ENCODE measurements at places on chromosomes 11 and 22.

DNA sequence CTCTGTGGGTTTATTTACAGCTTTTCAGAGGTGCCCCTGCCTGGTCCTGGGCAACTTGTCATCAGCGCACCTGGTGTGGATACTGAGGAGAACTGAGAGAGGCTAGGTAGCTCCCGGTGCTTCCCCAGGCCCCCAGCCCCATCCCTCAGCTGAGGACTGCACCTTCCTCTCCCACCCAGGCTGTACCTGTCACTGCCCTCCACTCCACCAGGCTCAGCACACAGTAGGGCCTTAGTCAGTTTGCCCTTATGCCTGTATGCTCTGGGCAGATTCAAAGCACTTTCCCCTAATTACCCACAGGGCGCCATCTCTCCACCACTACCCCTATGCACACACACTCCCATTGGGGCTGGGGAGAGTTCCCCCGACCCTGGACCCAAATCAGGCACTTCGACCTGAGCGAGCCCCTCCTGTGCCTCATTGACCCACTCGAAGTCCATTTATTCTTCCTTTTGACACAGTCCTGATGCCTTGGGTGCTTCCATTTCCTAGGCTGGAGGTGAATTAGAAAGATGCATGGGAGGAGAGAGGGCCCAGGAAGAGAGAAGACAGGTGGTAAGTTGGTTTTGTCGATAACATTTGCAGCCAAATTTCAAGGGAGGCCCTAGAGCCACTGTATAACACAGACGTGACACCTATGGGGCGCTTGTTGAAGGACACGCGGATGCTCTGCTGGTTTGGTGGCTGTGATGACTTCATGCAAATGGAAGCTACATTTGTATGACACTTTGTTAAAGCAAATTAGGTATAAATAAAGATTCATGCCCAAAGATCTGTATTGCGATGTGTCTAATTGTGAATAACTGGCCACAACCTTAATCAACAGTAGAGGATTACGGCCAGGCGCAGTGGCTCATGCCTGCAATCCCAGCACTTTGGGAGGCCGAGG lies 13.8 kb upstream of the PICK1 start:
- no peak for DNase-seq

- DNase-seq = no peak
Observed at GRCh38 chr11:80533463-80533862, 1092.6 kb upstream of the TENM4 start.

- peak; percentile 78 for DNase-seq
Observed at GRCh38 chr11:2298795-2299761, 2.6 kb downstream of the C11orf21 start.

GRCh38 chr11:130400781-130401483 lies 27.5 kb downstream of the ADAMTS8 start:
- DNase-seq = peak; percentile 82

DNA sequence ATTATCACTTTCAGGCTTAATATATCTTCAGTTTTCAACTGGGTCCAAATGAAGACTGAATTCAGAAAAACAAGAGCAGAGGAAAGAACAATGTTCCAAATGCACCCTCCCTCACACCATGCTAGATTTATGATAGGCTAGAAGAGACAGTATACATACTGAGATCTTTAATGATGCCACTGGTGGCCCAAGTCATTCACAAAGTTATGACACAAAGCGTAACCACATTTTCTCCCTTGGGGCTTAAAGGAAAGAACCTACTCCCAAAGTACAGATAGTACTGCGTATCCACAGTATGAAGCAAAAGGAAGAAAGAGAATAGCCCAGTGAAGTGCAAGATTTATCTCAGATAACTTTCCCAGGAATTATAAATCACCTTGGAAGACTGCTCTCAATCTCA lies 10.9 kb upstream of the SOX6 start:
- DNase-seq = no peak

DNA sequence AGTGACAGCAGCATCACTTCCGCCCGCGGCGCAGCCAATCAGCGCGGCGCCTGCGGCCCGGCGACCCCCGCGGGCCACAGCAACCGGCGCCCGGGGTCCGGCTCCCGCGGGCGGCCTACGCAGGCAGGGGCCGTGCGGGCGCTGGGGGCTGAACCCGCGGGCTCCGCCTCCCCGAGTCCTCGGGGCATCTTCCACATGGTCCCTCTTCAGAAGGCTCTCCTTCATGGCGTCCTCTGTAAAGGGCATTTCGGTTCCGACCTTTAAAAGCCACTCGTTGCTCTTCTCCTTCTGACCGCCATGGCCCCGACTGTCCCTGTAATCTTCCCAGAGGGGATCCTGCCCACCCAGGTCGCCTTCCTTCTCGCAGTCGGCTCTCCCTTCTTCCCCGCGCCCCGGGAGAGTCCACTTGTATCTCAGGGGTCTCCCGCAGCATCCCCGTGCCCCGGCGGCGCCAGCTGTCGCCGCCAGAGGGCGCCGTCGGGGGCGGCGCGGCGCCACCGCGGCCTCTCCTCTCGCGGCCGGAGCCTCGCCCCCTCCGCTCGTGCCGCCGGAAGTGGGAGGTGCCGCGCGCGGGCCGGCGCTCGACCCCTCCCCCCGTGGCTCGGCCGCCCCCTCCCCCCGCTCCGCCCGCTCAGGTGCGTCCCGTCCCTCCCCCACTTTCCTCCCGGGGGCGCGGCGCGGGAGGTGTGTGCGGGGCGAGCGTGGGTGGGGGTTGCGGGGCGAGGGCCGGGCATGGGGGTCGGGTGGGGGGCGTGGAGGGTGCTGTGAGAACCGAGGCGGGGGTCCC lies at the start of gene RNF214:
Gene RNF214, plus strand, starts transcription at position 580 of the 787 bp plus-strand sequence. CDS start 1,602 bp downstream, outside the sequence.
- peak; percentile 89 for DNase-seq

GRCh38 chr11:34264303-34265110 lies 93.3 kb downstream of the ABTB2 start:
- no peak for DNase-seq

- DNase-seq = no peak
Observed at GRCh38 chr22:48960980-48961660, 866.6 kb downstream of the BRD1 start.

GRCh38 chr11:12048936-12049790 lies 40.7 kb upstream of the DKK3 start:
- no peak for DNase-seq

- no peak for DNase-seq
Observed at GRCh38 chr22:44632541-44633396, 69.2 kb upstream of the PRR5 start.

DNA sequence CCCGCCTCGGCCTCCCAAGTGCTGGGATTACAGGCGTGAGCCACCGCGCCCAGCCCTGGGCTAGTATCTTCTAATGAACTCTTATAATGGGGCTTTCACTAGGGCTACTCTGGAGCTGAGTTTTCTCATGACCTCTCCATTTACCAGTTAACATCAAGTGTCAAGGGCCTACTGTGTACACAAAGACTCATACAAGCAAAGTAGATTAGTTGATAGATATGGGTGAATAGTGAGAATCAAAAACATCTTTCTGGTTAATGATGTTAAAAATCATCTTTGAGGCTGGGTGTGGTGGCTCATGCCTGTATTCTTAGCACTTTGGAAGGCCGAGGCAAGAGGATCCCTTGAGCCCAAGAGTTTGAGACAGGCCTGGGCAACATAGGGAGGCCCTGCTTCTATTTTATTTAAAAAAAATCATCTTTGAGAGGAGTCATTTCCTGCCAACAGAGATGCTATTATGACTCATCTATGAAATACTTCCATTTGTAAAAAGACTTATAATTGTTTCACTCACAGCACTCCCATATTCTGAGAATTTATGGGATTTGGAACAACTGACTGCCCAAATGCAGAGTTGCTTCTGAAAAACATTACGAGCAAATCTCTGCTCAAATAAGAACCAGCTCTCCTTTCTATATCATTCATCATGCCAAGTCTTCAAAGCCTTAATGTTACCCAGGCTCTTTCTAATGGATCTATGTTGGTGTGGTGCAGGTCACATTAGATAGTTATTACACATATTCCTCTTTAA lies 57.0 kb downstream of the GDPD4 start:
- DNase-seq = no peak

- DNase-seq = no peak
Observed at GRCh38 chr11:45145083-45145378, 1.4 kb upstream of the PRDM11 start.

DNA sequence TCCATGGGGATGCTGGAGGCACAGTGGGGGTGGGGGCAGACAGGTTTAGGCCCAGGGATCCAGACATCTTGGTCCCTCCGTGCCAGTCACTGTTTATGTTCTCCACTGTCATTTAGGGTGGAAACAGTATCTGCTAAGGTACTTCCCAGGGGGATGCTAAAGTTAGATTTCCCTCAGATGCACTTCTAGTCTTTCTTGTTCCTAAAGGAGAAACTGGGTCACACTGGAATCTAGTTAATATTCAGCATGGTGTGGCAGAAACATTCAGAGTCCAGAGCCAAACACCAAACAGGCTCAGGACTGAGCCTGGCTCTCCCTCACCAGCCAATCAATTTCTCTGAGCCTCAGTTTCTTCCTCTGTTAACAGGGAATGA lies 83.4 kb upstream of the PLET1 start:
- no peak for DNase-seq

DNA sequence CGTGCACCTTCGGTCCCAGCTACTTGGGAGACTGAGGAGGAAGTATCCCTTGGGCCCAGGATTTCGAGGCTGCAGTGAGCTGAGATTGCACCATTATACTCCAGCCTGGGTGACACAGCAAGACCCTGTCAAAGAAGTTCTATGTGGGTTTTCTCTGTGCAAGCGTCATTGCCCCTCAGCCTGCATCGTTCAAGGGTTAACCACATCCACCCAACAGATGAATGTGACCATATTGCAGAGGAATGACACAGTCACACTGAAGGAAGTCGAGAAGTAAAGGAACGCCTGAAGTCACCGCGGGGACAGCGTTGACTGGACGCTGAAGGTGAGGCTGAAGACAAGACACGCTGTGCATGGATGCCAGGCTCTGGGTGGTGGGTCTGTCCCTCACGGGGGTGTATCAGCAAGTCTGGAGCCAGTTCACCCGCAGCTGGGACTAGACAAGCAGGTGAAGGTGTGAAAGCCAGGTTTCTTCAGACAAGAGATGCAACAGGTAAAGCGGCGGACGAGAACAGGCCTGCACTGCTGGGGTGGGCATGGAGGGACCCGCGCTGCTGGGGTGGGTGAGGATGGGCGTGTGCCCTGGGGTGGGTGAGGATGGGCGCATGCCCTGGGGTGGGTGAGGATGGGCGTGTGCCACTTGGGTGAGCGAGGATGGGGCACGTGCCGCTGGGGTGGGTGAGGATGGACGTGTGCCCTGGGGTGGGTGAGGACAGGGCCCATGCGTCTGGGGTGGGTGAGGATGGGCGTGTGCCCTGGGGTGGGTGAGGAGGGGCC lies 36.5 kb upstream of the TOLLIP start:
- no peak for DNase-seq

DNA sequence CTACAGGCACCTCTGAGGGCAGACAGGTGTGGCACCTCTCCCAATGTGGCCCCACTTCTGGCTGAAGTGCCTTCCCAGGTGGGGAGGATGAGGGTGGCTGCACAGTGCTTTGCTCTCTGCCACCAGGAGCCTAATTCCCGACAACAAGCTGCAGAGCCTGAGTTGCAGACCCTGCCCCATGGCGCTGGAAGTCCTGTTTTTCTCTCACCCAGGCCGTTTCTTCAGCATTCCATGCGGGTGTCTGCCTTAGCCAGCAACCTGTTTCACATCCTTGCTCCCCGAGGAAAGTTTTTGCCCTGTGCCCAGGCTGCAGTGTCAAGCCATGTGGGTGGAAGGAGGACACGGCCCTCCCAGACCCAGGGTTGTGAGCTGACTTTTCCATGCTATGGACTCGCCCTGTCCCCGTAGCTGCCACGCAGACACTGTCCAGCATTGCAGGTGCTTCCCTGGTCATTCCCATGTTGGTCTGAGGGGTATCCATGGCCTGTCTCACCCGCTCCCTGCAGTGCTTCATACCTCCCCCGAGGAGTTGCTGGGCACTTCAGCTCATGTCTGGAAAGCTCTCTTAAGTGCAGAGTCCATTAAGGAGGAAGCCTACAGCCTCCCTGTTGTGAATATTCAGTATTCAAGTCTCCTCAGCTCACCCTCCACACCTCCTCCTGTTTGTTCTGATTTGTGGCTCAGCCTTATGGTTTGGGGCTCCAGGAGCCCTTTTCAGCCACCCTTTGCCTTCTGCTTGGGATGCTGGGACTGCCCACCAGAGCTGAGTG lies 2.9 kb downstream of the DAGLA start:
- no peak for DNase-seq

DNA sequence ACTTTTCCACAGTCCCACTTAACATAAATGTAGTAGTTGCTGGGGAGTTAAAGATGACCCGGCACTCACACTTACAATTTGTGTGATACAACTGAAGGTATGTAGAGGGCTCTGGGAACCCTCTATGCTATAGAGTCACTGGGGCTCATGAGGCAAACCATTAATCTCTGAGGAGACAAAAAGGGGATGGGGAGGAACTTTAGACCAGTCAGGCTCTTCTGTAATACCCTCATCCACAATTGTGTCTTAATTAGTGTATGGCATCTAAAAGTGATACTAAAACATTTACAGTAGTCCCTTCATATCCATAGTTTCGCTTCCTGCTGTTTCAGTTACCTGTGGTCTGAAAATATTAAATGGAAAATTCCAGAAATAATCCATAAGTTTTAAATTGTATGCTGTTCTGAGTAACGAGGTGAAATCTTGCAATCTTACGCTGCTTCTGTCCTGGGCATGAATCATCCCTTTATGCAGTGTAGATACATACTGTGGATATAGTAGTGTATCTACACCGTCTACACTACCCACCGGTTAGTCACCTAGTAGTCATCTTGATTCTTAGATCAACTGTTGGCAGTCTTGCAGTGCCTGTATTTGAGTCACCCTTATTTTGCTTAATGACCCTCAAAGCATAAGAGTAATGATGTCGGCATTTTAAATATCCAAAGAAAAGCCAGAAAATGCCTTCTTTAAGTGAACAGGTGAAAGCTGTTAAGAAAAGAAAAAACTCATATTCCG lies 12.2 kb downstream of the CBL start:
- DNase-seq = no peak

DNA sequence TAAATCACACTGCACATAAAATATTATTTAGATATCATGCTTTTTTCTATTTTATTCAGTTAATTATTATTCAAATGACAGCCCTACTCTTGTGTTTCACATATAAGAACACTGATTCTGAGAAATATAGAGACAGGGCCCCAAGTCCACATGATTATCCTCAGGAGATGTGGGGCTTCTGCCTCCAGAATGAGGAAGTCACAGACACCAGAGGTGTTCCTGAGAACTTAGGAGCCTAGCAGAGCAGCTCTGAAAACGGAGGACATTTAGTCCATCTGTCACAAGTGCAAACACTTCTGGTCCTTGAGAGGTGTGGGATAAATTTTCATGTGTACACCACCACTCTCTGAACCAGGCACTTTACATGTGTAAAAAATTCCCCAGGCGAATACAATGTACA lies 26.2 kb downstream of the TRIM66 start:
- no peak for DNase-seq

DNA sequence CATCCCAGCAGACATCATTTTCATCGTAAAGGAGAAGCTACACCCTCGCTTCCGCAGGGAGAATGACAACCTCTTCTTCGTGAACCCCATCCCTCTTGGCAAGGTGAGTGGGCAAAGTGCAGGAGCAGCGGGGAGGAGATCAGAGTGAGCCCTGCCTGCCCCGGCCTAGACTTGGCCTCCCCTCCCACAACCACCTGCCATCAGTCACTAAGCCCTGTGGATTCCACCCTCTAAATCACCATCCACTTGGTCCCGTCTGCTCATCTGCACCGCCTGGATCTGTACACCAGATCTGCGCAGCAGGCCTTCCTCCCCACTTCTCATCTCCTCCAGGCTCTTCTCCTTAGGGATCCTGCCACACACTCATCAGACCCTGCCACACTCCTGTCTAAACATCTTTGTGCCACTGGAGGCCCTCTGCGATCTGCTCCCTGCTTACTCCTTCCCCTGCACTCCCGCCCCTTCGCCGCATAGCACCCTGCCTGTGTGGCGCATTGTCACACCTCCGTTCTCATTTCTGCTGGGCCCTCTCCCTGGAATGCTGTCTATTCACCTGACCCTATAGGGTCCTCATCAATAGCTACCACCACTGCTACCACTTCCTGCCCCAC lies 14.2 kb downstream of the UCP2 start:
- DNase-seq = no peak
